ENCODE measurements at places on chromosomes 3 and 15.

- DNase-seq = peak; percentile 99
Measured at GRCh38 chr15:96330450-96331143, at the start of gene NR2F2. TSS of gene NR2F2 (plus strand) at chr15:96330700. CDS start at chr15:96332106, 1,406 bp downstream.

GRCh38 chr3:112579697-112580096, 17.9 kb downstream of the SLC35A5 start:
- peak; percentile 33 for DNase-seq

DNA sequence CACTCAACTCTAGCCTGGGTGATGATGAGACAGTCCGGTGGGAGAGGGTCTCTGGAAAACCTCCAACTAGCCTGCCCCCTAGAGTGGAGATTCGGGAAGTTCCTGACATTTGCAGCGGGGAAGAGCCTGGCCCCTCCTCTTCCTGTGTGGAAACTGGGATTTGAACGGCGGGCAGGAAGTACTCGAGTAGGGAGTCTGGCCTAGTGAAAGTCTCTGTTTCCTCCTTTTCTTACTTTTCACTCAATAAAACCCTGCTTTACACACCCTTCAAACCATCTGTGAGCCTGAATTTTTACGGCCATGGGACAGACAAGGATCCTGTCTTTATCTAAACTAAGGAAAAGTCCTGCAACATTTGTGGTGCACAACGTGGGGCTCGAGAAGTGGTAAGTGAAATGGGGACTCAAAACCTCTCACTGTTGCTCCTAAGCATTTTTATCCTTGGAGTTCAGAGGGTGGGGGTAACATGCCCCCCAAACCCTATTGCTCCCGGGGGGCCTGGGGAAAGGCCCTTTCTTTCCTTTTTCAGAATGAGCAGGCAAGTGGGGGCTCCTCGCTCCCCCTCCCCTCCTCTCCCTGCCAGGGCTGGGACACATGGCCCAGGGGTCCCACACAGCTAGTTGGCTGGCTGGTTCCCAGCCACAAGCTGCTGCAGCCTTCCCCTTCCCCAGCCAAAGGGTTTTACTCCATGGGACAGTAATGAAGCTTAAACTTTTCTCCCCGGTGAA, 224.7 kb upstream of the GBE1 start:
- no peak for DNase-seq

GRCh38 chr3:70823622-70824021, 511.2 kb upstream of the MDFIC2 start:
- no peak for DNase-seq

DNA sequence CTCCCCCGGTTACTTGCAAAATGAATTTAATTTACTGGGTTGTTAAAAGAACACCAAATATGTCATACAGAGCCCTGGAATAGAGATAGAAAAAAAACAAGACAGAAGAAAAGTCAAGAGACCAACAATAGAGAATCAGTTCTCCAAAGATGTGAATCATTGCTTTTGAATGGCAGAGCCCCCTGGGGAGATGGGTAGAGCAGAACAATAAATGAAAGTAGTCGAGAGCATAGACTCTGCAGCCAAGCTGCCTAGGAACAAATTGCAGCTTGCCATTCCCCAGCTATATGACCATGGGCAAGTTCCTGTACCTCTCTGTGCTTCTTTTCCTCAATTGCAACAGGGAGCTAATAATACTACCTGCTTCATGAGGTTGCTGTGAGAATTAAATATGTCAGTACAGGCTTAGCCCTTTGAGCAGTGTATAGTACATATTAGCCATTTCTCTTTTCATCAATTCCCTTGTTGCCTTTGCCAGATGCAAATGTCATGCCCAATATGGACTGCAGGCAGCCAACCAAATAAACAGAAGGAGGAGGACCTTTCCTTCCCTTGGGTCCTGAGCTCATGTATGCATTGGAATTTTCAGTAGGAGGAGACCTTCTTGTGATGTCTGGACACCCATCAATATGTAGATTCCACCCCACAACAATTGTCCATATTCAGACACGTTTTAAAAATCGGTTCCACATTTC, 25.0 kb upstream of the BFSP2 start:
- DNase-seq = no peak

GRCh38 chr15:23073890-23074646, 34.7 kb upstream of the TUBGCP5 start:
- DNase-seq = no peak

- DNase-seq = no peak
Measured at GRCh38 chr3:83096-83495, 113.5 kb upstream of the CHL1 start.

- DNase-seq = no peak
Measured at GRCh38 chr3:45269952-45270351, 43.9 kb upstream of the TMEM158 start.

- DNase-seq = no peak
Measured at GRCh38 chr3:248864-249520, 52.4 kb downstream of the CHL1 start.

DNA sequence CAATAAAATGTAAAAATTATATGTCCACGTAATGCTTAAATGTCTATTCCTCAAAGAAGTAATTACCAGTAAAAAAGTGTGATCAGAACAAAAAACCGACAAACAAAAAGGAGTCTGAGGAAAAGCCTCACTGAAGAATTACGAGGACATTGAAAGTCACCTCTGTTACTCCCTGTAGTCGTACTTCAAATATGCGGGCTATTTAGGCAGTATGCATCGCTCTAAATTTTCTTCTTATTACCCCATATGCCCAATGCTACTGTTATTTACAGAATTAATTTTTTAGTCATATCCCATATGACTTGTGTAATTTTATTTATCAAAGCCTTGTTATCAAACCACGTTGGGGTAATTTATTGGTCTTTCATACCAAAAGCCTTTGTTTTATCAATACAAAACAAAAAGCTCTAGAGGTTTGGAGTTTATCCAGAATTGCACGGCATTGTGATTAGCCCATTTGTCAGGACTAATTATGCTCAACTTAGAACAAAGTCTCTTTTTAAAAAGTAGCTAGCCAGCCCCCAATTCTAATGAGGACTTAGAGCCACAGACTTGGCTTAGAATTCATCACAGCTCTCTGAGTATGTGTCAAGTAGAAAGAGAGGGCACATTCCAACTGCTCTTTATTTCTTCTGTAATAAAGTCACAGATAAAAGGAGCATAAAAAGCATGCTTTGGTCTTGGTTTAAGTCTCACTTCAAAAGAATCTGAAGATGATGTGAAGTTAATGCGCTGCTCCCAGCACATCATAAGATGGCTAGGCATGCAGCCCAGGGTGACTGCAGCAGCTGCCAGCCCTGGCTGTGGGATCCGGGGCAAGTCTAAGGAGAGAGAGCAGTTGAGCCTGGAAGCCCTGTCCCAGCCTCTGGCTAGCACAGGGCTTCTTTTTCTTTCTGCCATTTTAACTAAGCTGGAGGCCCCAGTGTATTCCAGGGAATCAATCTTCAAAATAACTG, 521.0 kb downstream of the GABRG3 start:
- no peak for DNase-seq

- no peak for DNase-seq
Measured at GRCh38 chr15:51299187-51300015, 39.0 kb downstream of the CYP19A1 start.

DNA sequence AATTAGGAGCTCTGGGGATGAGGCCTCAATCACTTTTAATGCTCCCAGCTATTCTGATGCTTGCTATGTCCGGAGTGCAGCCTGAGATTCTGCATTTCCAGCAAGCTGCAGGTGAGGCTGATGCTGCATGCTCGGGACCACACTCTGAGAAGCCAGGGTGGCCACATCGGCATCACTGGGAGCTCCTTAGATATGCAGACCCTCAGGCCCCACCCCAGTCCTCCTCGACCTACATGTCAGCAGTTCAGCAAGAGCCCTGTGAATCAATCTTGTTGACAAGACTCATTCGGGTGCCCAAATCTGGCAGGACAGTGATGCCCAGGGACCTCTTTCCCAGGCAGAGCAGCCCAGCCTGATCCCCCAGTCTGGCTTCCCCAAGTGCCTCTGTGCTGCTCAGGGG, 44.1 kb upstream of the LCTL start:
- no peak for DNase-seq

DNA sequence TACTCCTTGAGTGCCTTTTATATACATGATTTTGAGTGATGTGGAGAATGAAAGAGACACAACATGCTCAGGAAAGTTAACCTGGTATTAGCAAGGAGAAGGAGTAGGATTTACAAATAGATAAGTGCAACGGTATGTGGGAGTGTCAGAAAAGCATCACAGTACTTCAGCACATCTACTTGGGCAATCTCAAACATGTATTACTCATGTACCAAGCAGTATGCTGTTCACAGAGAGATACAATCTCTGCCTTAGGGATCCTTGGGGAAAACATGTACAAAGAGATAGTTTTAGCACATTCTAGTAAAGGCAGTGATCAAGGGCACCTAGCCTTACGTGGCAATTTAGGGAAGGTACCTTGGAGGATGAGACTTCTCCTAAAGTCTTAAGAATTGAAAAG, 146.5 kb downstream of the FILIP1L start:
- DNase-seq = peak; percentile 49

GRCh38 chr3:4768521-4768920, 210.7 kb upstream of the BHLHE40 start:
- no peak for DNase-seq

- no peak for DNase-seq
Measured at GRCh38 chr3:71011565-71012287, 571.8 kb downstream of the FOXP1 start.

DNA sequence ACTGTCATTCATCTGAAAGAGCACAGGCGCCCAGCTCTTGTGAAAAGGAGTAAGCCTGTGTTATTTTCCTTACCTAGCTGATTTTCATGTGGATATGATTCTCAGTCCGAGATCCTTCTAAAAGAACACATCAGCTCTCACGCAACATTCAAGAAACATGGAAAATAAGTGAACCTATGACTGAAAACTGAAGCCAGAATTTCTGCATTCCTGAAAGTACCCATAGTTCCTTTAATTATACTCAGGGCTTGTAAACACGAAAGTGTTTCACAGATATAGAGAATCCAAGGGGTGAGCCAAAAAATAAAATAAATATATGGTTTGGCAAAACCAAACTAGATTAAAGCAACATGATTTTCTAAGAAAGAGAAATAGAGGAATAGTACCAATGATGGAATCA, 100.8 kb upstream of the CHMP2B start:
- DNase-seq = no peak

DNA sequence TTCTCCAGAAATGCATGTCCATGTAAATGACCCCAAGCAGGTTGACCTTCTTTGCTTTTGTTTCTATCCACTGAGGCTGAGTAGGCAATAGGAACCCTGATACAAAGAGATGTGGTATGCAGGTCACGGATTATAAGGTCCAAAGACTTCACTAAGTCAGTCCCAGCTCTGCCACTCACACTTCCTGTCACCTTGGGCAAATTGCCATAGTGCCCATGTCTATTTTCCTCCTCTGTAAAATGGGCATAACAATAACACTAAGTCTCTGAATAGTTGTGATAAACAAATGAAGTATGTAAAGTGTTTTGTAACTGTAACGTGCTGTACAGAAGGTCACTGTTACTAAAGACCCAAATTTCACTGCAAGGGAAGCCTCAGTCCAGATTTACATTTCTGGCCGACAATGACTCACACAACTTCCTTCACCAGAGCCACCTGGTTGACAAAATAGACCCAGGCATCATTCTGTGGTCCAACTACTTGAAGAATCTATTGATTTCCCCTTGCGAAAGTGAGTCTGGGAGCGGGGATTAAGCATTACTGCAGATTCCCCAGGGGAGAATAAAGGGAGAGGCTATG, 175.4 kb upstream of the LPP start:
- no peak for DNase-seq

- DNase-seq = no peak
Measured at GRCh38 chr3:46324036-46324435, 29.9 kb upstream of the CCR2 start.

All from EL (cell line).